ENCODE measurements at places on chromosomes 3 and 15. TPM values are rescaled to one million over a fixed set of nuclear protein-coding genes. Genes with fewer than 3 reads are reported as not detected.

CHST14 gene
- total RNA-seq = 2.4 TPM

RNU5B-1 gene
- total RNA-seq = under 0.01 TPM

ATP8B4 gene
- 1.9 TPM for total RNA-seq

FRMD5 gene
- total RNA-seq = 4.0 TPM

GPR27 gene
- 6.5 TPM for total RNA-seq

GLCE gene
- 28.3 TPM for total RNA-seq

MST1R gene
- 0.64 TPM for total RNA-seq

HRG gene
- total RNA-seq = 0.31 TPM

TUSC7 gene
- total RNA-seq = 0.40 TPM

GALNT15 gene
- total RNA-seq = 0.94 TPM

SLC6A20 gene
- 0.64 TPM for total RNA-seq

ZPLD1 gene
- 0.27 TPM for total RNA-seq

LRRC31 gene
- 0.21 TPM for total RNA-seq

GPR171 gene
- 7.0 TPM for total RNA-seq

MITF gene
- total RNA-seq = 0.55 TPM

EPHA3 gene
- total RNA-seq = 96.9 TPM

ZNF80 gene
- not detected for total RNA-seq

ACTR8 gene
- total RNA-seq = 32.5 TPM

CD200R1 gene
- total RNA-seq = 0.06 TPM

CLDN18 gene
- 0.21 TPM for total RNA-seq

CCDC80 gene
- 0.60 TPM for total RNA-seq

THUMPD3 gene
- 43.0 TPM for total RNA-seq

MYO5C gene
- total RNA-seq = 0.31 TPM

CCRL2 gene
- total RNA-seq = 0.50 TPM

KLHL40 gene
- total RNA-seq = 0.38 TPM

GOLGA6L7 gene
- 1.4 TPM for total RNA-seq

RTP1 gene
- total RNA-seq = 0.24 TPM

C3orf49 gene
- total RNA-seq = 0.66 TPM

GOLGA8F gene
- total RNA-seq = 1.5 TPM

TTC21A gene
- 1.6 TPM for total RNA-seq

MESP2 gene
- 0.18 TPM for total RNA-seq

PTH1R gene
- not detected for total RNA-seq

SLC28A1 gene
- total RNA-seq = 0.68 TPM

BFSP2 gene
- total RNA-seq = not detected

PP2D1 gene
- total RNA-seq = 0.85 TPM

P2RY14 gene
- 10.0 TPM for total RNA-seq

TM4SF4 gene
- not detected for total RNA-seq

APOD gene
- total RNA-seq = 0.27 TPM

ALCAM gene
- 136 TPM for total RNA-seq

TRH gene
- 2.7 TPM for total RNA-seq

GOLGA8A gene
- total RNA-seq = 41.4 TPM

KLHL18 gene
- total RNA-seq = 28.1 TPM

RTF1 gene
- 51.1 TPM for total RNA-seq

CLSTN2 gene
- 125 TPM for total RNA-seq

CSTA gene
- not detected for total RNA-seq

TM6SF1 gene
- 0.89 TPM for total RNA-seq

RUVBL1 gene
- total RNA-seq = 127 TPM

LIPH gene
- 14.9 TPM for total RNA-seq

RTP3 gene
- 0.24 TPM for total RNA-seq

SLC22A14 gene
- 0.27 TPM for total RNA-seq

APBA2 gene
- 7.8 TPM for total RNA-seq

TGM4 gene
- 0.14 TPM for total RNA-seq

ALDH1A2 gene
- total RNA-seq = 2.2 TPM

VEPH1 gene
- 1.5 TPM for total RNA-seq

PEAK1 gene
- total RNA-seq = 87.5 TPM

SATB1 gene
- 27.4 TPM for total RNA-seq

RPL22L1 gene
- total RNA-seq = 52.6 TPM

CCDC9B gene
- total RNA-seq = 8.9 TPM

Measured in motor neuron (in vitro differentiated cells).